Effector CD4-positive, alpha-beta T cell (primary cell): ENCODE measurements at places on chromosomes 12 and 14.

GRCh38 chr14:99519347-99519881 lies 38.2 kb downstream of the CCNK start:
- no peak for DNase-seq

- no peak for DNase-seq
Observed at GRCh38 chr12:55675666-55676065, 32.0 kb downstream of the ITGA7 start.

DNA sequence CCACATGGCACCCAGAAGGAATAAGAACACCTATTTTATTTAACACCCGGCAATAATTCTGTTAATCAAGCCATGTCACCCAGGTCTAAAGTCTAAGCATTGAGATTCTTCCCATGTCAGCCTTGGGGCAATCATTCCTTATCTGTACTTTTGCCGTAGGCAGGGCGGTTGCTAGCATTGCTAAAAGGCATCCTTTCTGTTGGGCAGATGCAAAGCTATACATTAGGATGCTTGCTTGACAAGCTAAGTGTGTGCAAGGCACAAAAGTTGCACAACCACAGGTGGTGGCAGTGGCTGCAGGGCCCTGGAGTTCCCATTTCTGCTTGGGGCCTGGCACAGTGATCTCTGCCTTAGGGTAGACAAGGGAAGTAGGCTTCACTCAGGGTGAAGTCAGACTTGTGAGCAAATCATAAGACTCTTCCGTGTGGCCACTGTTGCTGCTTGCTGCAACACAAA lies 12.5 kb upstream of the GALNT6 start:
- DNase-seq, result no peak

GRCh38 chr14:85599939-85600338 lies 70.0 kb downstream of the FLRT2 start:
- no peak for DNase-seq

DNA sequence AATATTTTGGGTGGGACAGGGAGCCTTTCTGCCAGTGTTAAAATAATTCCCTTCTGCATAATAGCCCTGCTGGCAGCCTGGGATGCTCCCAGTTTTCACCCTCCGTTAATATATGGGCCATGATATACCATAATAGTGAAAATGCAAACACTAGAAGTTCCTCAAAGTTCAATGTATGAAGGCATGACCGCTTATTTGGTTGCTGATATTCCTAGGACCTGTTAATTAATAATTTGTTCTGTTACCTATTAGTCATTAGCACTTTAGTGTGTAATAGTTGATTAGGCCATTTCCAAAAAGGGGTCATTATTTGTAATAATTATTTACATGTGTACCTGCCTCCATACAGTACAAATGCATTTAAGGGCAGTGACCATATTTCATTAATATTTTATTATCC lies 20.4 kb downstream of the NR1H4 start:
- DNase-seq, result no peak

GRCh38 chr14:50920482-50921230 lies 23.6 kb downstream of the PYGL start:
- DNase-seq, result no peak

- no peak for DNase-seq
Observed at GRCh38 chr12:53496752-53497032, 2.6 kb downstream of the MAP3K12 start.

DNA sequence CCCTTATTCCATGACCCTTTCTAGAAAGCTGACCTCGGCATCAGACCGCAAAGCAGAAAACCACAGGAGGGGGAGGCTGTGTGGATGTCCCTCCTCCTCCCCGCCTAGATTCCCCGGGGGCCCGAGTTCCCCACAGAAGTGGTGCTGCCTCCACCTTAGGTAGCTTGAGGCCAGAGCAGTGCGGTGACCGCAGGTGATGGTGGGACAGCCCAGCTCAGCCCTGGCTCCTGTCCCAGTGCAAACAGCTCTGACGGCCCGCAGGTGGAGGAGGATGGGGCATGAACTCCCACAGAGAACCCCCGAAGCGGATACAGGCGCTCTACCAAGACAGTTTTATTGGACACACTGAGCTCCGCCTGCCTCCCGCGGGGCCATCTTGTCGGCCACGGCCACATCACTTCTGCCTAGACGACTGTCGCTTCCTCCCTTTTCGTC lies 19.5 kb downstream of the ARL6IP4 start:
- DNase-seq, result no peak

DNA sequence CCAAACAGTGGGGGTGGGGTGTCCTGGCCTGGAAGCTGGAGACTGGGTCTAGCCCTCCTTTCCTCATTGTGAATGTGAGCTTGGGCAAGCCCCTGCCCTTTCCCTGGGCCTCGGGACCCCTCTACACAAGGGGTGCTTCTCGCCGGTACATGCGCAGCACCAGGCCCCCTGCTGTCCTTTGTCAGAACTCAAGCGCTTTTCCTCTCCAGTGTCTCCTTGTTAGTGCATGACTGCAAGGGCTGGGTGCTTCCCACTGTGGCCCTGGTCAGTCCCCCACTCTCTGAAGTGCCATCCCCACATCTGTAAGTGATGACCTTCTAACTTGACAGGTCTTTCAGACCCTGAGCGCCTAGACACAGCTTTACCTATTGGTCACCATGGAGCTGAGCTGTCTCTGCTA lies 44.2 kb downstream of the DEGS2 start:
- no peak for DNase-seq
